Right cardiac atrium (tissue), 5 donors: ENCODE measurements at places on chromosomes 12 and 14. TPM values are rescaled to one million over a fixed set of nuclear protein-coding genes. Genes with fewer than 3 reads are reported as not detected.

DNA sequence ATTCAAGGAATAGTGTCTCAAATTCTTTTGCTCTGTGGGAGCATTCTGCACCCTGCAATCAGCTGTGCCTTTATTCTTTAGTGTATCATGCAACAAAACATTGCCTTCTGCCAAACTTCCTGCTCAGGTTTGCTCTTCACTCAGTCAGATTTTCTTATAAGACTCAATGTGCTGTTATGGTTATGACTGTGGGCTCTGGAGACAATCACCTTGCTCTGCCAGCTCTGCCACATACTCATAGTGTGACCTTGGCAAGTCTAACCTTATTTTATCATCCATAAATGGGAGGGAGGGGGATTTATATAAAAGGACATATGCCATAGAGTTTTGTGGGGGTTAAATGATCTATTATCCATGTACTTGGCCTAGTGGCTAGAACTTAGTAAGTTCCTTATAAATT, 51.3 kb downstream of the SRGAP1 start:
- no peak for DNase-seq

- no peak for DNase-seq
Observed at GRCh38 chr12:5827591-5827990, 117.5 kb downstream of the ANO2 start.

Gene NEDD1
- 4.7 TPM for polyA plus RNA-seq

DNA sequence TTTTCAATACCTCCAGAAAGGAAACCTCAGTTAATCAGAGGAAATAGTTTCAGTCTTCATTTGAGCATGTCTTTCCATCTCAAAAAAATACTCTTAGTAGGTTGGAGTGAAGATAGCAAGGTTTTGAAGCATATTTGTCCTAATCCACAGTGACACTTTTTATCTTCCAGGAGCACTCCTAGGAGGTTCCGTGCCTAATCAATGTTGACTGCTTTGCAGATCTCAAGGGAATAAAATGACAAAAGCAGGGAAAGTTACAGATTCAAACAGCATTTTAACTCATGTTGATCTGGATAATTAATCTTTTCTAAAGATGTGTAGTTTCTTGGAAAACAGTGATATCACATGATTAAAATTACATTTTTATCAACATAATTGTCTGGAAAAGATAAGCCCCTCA, 213.9 kb downstream of the ANO6 start:
- DNase-seq, result no peak
